Progenitor cell of endocrine pancreas (in vitro differentiated cells): ENCODE measurements at places on chromosomes 7 and 10. TPM values are rescaled to one million over a fixed set of nuclear protein-coding genes. Genes with fewer than 3 reads are reported as not detected.

IQUB gene
- total RNA-seq, result 2.0 and 2.5 TPM in 2 replicates

DNA sequence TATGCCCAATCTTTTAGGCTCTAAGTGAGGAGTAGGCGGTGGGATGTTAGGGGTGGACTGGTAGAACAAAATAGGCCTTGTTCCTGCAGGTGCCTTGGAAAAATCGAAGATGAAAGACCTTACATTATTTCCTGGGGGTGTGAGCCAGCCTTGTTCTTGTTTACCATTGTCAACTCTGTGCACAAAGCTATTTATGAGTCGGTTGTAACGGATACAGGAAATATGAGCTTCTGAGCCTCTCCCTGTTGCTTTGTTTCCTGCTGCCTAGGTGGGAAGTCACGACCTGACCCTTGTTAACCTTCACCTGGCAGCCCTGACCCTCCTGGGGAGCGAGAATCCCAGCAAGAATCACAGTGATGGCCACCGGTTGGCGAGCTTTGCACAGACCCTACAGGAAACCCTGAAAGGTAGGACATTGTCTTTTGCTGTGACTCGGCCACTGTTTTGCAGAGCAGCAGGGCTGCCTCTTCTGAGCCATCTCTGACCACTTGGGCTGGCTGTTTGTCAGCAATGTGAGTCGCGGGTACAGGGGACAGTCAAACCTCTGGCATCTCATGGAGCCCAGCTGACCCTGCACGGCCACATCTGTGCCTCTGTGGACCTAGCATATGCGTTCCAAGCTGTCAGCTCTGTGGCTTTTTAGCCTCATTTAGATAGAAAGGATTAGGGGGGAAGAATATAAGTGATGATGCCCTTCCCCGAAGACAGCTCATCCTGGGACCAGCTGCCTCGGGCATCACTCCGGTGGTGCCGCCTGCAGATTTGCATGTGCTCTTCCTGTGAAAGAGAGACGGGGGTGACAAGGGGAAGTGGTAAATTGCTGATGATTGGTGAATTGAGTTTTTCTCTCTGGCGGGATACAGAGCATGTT, 102.1 kb upstream of the ANLN start:
- no peak for DNase-seq
- no peak overlapping the region for H3K4me3 ChIP-seq
- peaks cover 34% of the 10 kb centered on the region for H3K4me1 ChIP-seq
- no peaks in the 10 kb centered on the region for H3K27me3 ChIP-seq
- peak overlapping the region; percentile 92 for H3K27ac ChIP-seq

GIMAP5 gene
- total RNA-seq, result not detected in 2 replicates

- peaks cover 5% of the 10 kb centered on the region for H3K36me3 ChIP-seq
- H3K4me1 ChIP-seq, result peaks cover 5% of the 10 kb centered on the region
- H3K27ac ChIP-seq, result no peak overlapping the region
Measured at GRCh38 chr7:105745681-105746330, 130.6 kb downstream of the ATXN7L1 start.

DNA sequence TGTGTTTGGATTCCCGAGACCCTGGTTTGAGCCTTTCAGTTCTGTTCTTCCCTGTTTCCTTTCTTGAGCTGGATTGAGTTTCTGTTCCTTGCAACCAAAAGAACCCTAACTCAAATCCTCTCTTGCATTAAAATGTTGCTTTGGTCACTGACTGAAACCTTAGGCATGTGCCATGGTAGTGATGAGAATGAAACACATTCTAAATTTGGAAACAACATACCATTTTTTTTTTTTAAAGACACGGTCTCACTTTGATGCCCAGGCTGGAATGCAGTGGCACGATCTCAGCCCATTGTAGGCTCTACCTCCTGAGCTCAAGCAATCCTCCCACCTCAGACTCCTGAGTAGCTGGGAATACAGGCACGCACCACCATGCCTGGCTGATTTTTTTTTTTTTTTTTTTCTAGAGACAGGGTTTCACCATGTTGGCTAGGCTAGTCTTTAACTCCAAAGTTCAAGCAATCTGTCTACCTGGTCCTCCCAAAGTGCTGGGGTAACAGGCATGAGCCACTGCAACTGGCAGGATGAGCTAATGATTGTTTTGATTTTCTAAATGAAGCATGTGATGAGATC, 8.4 kb downstream of the THAP5 start:
- H3K4me3 ChIP-seq, result no peak overlapping the region
- H3K27me3 ChIP-seq, result no peaks in the 10 kb centered on the region
- peaks cover 2% of the 10 kb centered on the region for H3K4me1 ChIP-seq
- H3K27ac ChIP-seq, result peak overlapping the region; percentile 53
- H3K36me3 ChIP-seq, result peaks cover 40% of the 10 kb centered on the region

IL6 gene
- not detected in 2 replicates for total RNA-seq

SLC18A3 gene
- total RNA-seq, result 0.20 TPM in 1 of 2 replicates, not detected in the other

- DNase-seq, result no peak
- no peak overlapping the region for H3K27ac ChIP-seq
- H3K4me3 ChIP-seq, result no peak overlapping the region
- H3K36me3 ChIP-seq, result no peaks in the 10 kb centered on the region
- H3K4me1 ChIP-seq, result no peaks in the 10 kb centered on the region
Measured at GRCh38 chr7:117296066-117296465, 26.8 kb downstream of the WNT2 start.

AKR1C1 gene
- total RNA-seq, result 4.8 and 6.6 TPM in 2 replicates

DNA sequence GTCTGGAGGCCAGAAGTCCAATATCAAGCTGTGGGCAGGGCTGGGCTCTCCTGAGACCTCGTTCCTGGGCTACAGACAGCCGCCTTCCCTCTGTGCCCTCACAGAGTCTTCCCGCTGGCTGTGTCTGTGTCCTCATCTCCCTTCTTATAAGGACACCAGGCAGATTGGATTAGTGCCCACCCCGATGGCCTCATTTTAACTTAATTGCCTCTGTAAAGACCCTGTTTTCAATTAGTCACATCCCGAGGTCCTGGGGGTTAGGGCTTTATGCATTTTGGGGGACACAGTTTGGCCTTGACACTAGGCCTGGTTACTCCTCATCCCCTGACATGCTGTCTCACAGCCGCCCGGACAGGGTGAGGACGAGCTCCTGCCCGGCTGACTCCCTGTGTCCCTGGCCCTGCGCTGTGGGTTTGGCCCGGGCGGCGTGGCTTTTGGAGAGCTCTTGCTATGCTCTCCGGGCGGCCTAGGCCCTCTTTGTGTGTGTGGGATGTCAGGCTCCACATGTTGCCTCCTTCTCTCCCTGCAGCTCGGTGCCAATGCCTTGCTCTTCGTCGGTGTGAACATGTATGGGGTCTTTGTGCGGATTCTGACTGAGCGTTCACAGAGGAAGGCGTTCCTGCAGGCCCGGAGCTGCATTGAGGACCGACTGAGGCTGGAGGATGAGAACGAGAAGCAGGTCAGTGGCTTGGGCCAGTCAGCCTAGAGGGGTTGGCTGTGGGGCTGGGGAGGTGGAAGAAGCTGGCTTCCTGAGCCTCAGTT, 18.2 kb downstream of the ADCY1 start:
- no peaks in the 10 kb centered on the region for H3K4me1 ChIP-seq
- no peaks in the 10 kb centered on the region for H3K27me3 ChIP-seq
- no peak overlapping the region for H3K4me3 ChIP-seq
- H3K27ac ChIP-seq, result no peak overlapping the region
- H3K36me3 ChIP-seq, result no peaks in the 10 kb centered on the region

DNA sequence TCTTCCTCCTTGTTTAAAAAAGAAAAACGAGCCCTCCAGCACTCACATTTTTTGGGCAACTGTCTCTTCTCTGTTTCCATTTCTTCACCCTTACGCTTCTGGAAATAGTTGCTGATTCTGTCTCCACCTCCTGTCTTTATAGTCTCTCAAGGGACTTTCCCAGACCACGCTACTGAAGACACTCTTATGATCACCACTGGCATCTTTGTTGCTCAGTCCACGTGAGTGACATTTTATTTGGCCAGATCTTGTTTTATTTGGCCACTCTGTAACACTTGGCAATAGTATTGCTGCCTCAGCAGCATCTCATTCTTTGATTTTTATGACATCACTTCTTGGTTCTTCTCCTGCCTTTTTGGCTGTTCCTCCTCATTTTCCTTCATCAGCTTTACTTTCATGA, 21.6 kb upstream of the NME8 start:
- H3K4me3 ChIP-seq, result no peak overlapping the region
- H3K27ac ChIP-seq, result no peak overlapping the region
- H3K27me3 ChIP-seq, result no peaks in the 10 kb centered on the region

LOXL4 gene
- total RNA-seq, result 3.6 and 3.7 TPM in 2 replicates

ASIC3 gene
- total RNA-seq, result 3.5 and 5.1 TPM in 2 replicates

ANKRD1 gene
- 48.1 and 61.8 TPM in 2 replicates for total RNA-seq

- H3K36me3 ChIP-seq, result peaks cover 1% of the 10 kb centered on the region
- peaks cover 37% of the 10 kb centered on the region for H3K4me1 ChIP-seq
- peak overlapping the region; percentile 14 for H3K27ac ChIP-seq
- H3K27me3 ChIP-seq, result no peaks in the 10 kb centered on the region
Measured at GRCh38 chr7:33038639-33039038, 23.9 kb downstream of the NT5C3A start.

DNA sequence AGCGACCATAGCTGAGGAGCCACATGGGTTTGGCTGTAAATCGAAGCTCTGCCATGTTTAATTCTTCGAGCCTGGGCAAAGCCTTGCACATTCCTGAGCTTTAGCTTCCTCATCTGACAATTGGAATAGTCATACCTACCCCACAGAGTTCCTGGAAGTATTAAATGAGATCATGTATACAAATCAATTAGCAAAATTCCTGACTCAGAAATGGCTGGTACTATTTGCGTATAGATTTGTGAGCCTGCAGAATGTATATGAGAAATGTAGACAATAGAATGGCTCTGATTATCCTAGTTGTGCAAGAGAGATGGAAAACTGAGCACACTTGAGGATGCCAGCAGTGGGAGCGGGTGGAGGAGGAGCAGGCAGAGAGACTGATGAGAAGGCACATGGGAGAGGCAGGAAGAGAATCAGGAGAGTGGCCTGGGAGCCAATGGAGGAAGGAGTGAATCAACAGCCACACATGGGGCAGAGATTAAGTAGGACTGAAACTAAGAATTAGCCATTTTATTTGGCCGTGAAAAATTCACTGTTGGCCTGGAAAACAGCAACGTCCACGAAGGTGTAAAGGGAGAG, 128.0 kb upstream of the C1GALT1 start:
- no peak overlapping the region for H3K27ac ChIP-seq
- no peaks in the 10 kb centered on the region for H3K36me3 ChIP-seq
- peaks cover 6% of the 10 kb centered on the region for H3K4me1 ChIP-seq
- H3K27me3 ChIP-seq, result no peaks in the 10 kb centered on the region

DNA sequence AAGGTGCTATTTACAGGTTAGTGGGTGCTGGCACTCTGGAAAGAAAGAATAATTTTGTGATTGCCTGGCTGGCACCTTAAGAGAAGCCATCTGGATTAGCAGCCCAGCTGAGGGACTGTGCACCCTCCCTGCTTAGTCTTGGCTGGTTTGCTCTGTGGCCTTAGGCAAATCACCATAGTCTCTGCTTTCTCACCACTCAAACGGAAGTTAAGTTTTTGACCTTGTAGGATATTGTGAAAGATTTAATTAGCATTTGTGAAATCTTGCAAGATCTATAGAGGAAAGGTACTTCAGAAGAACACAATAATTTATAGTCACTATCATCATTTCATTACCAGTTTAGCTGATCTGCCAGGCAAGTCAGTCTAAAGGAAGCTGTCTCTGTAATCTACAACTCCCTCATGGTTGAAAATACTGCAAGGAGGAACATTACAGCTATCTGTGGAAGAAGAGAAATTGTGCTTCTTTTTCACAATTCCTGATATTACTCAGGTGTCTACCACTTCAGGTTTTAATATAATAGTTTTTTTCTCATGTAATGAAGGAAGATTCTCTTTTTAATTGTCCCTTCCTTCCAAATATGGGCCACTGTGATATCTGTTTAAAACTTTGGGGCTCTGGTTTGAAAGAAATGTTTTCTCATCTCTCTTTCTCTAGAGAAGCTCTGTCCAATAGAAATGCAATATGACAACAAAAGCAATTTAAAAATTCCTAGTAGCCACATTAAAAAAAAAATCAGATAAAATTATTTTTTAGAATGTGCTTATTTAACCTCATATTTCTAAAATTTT, 219.6 kb downstream of the PTEN start:
- peaks cover 21% of the 10 kb centered on the region for H3K4me1 ChIP-seq
- no peak overlapping the region for H3K4me3 ChIP-seq
- H3K27me3 ChIP-seq, result no peaks in the 10 kb centered on the region
- H3K27ac ChIP-seq, result no peak overlapping the region
- DNase-seq, result no peak

VAX1 gene
- total RNA-seq, result not detected in 2 replicates

DNA sequence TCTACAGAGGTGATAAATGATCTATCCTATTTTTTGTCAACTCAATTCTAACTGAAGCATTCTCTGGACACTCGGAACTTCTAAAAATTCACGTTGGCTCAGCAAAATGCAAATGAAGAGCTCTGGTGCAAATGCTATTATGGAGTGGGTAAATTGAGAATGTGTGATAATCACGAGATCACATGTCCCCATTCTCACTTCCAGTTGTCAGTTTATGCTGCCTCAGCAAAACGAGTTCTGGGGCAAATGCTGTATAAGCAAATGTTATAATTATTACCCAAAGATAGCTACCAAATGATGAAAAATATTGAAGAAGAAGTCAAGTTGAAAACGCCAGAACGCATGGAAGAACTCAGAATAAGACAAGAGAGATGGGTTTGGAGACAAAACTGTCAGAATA, 29.4 kb downstream of the AKR1B1 start:
- no peak overlapping the region for H3K27ac ChIP-seq
- no peaks in the 10 kb centered on the region for H3K4me1 ChIP-seq
- H3K27me3 ChIP-seq, result peaks cover 8% of the 10 kb centered on the region
- H3K4me3 ChIP-seq, result no peak overlapping the region
- no peaks in the 10 kb centered on the region for H3K36me3 ChIP-seq

DNA sequence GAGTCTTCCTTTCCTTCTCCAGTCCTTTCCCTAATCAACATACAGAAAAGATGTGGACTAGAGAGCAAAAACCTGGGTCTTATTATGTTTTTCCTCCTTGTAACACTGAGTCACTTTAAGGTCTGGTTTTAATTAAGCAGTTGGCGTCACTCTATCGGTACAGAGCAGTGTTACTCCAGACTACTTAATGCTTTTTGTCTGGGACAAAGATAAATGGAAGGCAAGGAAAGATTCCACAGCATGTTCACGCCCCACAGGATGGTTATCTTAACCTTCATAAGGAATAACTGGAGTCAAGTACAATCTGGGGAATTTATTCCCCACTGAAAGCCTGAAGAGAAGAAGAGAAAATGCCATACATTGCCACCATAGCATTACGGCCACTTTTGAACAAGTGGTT, 145.7 kb downstream of the ELAPOR2 start:
- peaks cover 20% of the 10 kb centered on the region for H3K36me3 ChIP-seq
- H3K4me1 ChIP-seq, result no peaks in the 10 kb centered on the region
- no peak overlapping the region for H3K27ac ChIP-seq
- no peak overlapping the region for H3K4me3 ChIP-seq

GRCh38 chr10:63464402-63465292, 1.1 kb downstream of the JMJD1C start:
- peak; percentile 72 for DNase-seq
- peak overlapping the region; percentile 98 for H3K4me3 ChIP-seq
- peak overlapping the region; percentile 99 for H3K27ac ChIP-seq
- H3K4me1 ChIP-seq, result peaks cover 21% of the 10 kb centered on the region

GRCh38 chr7:44887293-44887692, 2.0 kb upstream of the PURB start:
- peaks cover 17% of the 10 kb centered on the region for H3K27me3 ChIP-seq
- H3K27ac ChIP-seq, result no peak overlapping the region

- peaks cover 16% of the 10 kb centered on the region for H3K4me1 ChIP-seq
- no peak overlapping the region for H3K4me3 ChIP-seq
- DNase-seq, result no peak
- H3K27me3 ChIP-seq, result no peaks in the 10 kb centered on the region
- H3K27ac ChIP-seq, result no peak overlapping the region
Measured at GRCh38 chr7:91348711-91349110, 84.5 kb downstream of the FZD1 start.

GRCh38 chr7:97847791-97848190, 24.4 kb downstream of the ASNS start:
- no peak for DNase-seq
- no peaks in the 10 kb centered on the region for H3K4me1 ChIP-seq
- no peak overlapping the region for H3K27ac ChIP-seq
- peaks cover 15% of the 10 kb centered on the region for H3K36me3 ChIP-seq
- no peaks in the 10 kb centered on the region for H3K27me3 ChIP-seq
- H3K4me3 ChIP-seq, result no peak overlapping the region

EGR2 gene
- 0.71 and 1.1 TPM in 2 replicates for total RNA-seq
